NCI-H345 (cell line): ENCODE measurements at places on chromosomes 16 and 17.
A peak's percentile ranks its signal among the peaks of the same experiment; 100 is the strongest.

GRCh38 chr17:61411261-61412142 lies 11.9 kb downstream of the TBX2 start:
- DNase-seq: no peak

- no peak for DNase-seq
Measured at GRCh38 chr17:13583996-13584700, 17.6 kb downstream of the HS3ST3A1 start.

DNA sequence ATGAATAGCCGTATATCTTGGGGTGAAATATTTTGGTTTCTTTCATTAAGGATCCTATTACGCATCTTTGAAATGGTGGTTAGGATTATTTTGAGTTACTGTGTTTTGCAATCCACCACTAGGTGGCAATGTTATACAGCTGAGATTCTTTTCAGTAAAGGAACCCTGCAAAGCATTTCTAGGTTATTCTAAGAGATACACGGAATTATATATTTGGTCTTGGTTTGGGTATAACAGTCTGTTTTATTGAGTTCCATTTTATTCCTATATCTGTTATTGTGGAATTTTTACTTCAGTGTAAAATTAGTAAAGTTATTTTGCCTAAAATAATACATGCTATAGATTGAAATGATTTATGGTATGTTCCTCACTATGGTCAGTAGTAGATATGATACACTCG lies 62.9 kb upstream of the CPHXL start:
- DNase-seq: peak; percentile 25

GRCh38 chr16:71367241-71367976 lies 8.9 kb downstream of the CALB2 start:
- DNase-seq: peak; percentile 12

DNA sequence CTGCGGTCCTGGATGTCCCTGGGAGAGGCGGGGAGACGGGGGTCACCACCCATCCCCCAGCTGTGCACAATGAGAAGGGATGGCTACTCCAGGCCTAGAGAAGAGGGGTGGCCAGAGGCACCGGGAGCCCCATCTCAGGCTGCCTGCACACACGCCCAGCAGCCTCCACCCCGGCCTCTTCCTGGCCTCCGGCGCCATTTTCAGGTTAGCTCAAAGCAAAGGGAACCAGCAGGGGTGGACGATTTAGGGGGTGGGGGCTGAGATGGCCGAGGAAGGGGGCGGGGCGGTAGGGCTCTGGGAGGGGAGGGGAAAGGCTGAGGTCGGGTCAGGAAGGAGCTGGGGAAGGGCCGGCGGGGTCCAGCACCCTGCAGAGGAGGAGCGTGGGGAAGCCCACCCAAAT lies 42.8 kb downstream of the SRCIN1 start:
- DNase-seq: no peak

DNA sequence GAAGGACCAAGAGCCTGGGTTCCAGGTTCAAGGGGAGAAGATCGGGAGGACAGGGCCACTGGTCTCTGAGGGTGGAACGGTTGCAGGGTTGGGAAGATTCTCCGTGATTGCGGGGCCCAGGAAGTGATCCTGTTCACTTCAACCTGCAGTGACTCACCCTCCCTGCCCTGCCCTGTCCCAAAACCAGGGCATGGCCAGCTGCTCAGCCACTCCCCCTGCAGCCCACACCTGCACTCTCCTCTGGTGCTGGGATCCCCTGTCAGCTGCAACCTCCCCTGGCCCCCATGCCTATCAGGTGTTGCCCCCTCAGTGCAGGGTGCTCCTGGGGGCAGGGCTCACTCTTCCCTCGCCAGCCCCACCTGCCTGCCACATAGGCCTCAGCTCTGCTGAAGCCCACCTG lies 1.1 kb downstream of the RUNDC3A start:
- DNase-seq: no peak

DNA sequence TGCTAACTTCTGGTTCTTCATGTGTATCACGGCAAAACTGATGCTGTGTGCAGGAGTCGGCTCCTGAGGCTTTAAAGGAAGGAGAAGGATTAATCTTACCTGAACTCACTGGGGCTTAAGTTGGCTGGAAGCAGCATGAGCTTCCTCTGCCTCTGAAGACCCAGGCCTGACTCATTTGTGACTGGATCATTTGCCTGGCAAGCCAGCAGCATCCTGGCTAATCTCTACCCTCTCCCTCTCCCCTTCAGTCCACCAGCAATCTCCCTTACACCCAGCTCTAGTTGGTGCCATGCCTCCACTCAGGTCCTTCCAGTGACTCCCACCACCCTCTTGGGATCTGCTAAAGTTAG lies 150.3 kb downstream of the IRX3 start:
- no peak for DNase-seq

DNA sequence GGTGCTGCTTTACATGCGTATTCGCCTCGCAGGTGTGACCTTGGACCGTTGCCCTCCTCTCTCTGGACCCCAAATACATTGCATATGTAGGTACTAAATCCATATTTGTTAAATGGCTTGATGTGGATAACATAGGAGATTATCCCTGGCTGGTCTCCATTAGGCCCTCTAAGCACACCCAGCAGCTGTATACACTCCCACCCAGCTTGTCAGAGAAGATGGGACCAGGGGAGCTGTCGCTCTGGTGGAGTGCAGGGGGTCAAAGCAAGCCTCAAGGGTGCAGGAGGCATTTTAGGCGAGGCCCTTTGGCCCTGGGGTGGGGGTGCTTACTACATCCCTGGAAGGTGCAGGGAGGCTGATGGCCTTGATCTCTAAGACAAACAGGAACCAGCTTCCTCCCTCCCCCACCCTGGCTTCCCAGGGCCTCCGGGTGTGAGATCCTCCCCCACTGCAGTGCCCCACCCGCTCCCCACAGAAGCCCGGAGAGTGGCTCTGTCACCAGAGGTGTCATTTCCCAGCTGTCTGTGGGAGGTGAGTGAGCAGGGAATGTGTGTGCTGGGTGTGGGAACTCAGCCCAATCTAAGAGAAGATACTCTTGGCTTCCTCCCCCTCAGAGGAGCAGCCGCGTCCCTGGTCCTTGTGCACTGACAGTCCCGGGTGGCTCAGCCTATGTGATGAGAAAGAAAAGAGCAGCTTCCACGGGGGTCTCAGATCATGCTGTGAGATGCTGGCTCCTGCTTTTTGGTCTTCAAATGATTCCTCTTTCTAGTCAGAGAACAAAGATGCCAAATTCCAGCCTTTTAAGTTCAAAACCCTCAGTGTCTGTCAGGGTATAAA lies 1.4 kb upstream of the VAMP2 start:
- DNase-seq: peak; percentile 51

DNA sequence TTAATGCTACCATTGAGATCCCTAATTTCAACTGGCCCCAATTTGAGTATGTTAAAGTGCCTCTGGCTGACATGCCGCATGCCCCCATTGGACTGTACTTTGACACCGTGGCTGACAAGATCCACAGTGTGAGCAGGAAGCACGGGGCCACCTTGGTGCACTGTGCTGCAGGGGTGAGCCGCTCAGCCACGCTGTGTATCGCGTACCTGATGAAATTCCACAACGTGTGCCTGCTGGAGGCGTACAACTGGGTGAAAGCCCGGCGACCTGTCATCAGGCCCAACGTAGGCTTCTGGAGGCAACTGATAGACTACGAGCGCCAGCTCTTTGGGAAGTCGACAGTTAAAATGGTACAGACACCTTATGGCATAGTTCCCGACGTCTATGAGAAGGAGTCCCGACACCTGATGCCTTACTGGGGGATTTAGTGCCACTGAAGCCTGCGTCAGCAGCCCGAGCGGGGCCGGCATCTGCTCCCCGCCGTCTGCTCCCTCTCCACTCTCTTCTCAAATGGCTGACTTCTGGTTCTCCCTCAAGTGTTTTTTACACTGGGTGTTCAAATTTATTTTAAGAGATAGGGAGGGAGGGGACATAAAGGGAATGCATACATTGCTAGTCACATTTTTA lies 22.9 kb downstream of the DUSP14 start:
- no peak for DNase-seq

DNA sequence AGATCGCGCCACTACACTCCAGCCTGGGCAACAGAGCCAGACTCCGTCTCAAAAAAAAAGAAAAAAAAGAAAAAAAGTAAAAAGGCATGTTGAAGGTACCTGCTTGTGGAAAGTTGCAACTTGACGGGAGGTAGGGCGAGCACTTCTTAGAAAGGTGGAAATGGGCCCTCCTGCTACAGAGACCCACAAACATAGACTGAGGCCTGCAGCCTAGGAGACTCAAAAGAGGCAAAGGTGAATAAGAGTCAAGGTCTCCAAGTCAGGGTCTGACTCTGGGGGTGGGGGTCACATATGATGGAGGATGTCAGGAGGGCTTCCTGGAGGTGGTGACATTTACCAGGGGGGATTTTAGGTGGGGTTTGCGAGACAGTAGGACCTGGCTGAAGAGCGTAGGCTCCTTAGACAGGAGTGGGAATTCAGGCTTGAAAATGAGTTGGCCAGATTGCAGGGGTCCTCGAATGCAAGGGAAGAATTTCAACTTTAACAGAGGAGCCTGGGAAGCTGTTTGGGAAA lies 303.0 kb downstream of the SEC14L1 start:
- DNase-seq: no peak

DNA sequence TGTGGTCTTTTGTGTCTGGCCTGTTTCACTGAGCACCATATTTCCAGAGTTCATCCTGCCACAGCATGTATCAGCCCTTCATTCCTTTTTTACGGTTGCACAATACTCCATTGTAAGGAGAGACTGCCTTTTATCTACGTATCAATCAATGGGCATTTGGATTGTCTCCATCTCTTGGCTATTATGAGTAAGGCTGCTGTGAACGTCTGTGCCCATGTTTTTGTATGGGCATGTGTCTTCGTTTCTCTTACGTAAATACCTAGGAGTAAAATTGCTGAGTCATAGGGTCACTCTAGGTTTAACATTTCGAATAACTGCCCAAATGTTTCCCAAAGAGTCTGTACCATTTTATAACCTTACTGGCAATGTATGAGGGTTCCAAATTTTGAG lies 202.8 kb upstream of the FOXF1 start:
- no peak for DNase-seq

GRCh38 chr17:58158181-58158580 lies 8.6 kb upstream of the OR4D2 start:
- DNase-seq: no peak
